ENCODE measurements at places on chromosomes 2 and 18.

DNA sequence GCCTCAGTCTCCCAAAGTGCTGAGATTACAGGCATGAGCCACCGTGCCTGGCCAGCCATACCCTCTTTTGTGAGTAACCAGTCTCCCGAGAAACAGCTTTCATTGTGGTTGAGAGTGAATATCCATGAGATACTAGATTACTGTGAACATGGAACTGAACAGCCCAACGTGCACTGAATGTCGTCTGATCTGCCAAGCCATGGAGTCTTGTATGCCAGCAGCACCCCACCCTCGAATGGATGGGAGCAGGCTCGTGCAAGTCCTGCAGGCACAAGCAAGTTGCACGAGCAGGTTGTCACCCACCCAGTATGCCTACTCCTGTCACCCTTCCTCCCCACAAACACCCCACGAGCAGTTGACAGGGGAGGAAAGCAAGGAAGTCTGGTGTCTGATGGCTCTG lies 36.5 kb upstream of the TFCP2L1 start:
- DNase-seq: no peak

GRCh38 chr2:119119076-119119785 lies 39.3 kb downstream of the C1QL2 start:
- DNase-seq: no peak

DNA sequence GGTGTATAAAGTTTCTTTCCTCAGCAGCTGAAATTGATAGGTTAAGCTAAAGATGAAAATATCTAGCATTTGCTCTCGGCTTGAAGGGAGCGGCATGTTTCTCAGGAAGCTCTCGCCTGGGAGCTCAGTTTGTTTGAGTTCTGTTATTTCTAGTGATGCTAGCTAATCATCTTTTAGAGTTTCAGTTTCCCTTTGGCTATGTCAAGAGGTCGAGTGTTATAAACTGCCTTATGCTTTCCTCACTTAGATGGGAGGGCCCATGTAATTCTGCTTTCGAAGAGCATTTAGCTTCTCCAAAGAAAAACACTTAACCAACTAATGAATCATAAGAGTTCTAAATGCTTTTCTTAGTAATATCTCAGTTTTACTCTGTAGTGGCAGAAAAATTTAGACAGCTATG lies 33.6 kb downstream of the PLCL1 start:
- DNase-seq: no peak

DNA sequence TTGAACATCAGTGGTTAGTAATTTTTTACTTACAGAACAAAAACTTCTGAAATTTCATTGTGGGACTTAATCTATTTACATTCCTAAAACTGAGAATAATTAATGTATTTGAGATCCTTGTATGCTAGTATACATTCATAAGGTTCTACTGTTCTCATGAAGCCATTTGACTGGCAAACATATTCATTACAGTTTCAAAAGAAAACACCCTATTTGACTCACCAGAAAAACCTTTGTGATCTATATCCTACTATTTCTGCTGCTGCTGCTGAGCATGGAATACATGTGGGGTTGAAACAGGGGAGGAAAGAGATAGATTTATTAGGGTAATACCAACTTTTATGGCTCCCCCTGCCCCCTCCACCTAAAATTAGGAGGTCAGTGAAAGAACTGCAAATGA lies 21.8 kb downstream of the MARS2 start:
- DNase-seq: no peak

All from SK-N-MC (cell line).